ENCODE measurements at places on chromosomes 5 and 9.
A peak's percentile ranks its signal among the peaks of the same experiment; 100 is the strongest.

DNA sequence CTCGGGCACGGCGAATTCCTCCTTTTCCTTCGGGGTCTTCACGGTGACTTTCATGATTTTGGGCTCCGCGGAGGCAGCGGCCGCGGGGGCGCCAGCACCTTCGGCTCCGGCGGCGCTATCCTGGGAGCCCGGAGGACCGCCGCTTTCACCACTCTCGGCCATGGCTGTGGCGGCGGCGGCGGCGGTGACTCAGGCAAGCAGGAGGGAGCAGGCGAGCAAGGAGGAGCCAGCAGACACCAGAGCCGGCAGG is 315 bp downstream of the UBQLN1 start:
- peak; percentile 86 for DNase-seq

DNA sequence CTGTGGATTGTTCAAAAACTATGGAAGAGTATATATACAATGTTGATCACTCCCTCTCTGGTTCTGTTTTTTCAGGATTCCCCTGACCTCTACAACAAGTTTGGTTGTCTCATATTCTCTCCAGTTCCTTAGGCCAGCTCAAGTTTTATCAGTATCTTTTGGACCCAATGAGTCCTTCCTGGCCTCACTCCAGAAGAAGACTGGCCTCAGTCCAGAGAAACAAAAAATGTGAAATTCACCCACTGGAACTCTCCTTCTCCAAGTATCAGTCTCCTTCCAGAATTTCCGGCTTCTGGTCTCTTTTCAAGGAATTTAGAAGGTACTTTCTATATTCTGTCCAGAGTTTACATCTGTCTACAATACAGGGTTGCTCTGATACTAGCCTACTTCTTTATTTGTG is 537.8 kb upstream of the FTMT start:
- DNase-seq: no peak

GRCh38 chr5:124285071-124285470 is 461.4 kb downstream of the ZNF608 start:
- no peak for DNase-seq

DNA sequence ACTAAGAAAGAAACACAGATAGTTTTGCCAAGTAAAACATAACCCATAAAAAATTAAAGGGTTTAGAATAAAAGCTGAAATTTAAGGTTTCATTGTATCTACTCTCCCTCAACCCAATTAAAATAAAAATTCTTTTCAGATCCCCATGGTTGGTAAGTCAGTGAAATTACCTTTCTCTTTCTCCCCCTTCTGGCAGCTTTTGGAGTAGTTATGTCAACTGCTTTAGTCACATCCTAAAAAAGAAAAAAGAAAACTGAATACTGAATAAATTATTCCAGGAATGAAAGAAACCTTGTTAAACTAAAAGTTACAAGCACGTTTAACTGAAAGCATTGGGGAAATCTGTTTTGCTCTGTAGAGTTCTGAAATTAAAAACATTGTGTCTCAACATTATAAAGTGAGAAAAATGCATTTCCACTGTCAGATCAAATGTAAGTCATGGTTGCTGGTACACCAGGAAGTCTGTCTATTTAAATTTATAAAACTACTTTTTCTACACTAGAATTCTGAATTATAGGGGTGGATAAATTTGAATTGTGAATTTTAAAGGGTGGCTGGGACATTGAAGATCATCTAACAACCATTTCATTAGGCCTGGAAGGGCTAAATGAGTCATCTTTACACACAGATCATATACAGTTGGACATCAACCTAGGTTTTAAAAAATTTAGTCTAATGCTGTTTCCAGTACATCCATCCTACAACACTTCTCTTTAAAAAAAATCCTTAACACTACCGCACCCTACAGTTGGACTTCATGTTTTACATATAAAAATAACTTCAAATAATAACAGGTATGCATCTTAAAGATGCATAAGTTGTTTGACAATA is 24.7 kb downstream of the PSIP1 start:
- no peak for DNase-seq
